ENCODE measurements at places on chromosomes 11 and 22.
A peak's percentile ranks its signal among the peaks of the same experiment; 100 is the strongest.

DNA sequence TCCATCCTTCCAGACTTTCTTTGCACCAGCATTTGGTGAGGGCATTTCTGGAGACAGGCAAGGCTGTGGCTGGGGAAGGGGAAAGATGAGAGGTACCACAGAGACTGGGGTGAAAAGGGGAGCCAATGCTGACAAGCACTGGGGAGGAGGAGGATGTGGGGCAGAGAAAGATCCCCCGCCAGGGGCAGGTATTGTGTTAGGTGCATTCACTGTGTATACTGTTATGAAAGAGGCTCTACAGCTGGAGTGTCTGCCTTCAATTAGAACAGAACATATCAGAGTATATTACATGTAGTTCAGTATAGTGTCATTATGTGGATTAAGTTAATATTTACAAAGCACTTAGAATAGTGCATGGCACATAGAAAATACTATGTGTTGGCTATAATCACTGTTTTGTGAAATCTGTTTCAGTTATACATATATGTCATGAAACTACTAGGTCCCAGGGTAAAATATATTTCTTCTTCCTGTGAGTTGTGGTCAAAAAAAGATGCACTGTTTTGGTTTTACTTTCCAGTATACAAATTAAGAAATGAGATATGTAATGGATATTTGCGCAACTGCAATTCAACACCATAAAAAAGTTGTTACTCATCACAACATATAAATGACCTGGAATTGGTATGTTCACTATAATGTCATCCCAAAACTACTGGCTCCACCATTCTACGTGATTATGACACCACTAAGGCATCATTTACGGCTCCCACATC lies 8.4 kb downstream of the MSANTD2 start:
- DNase-seq: no peak

DNA sequence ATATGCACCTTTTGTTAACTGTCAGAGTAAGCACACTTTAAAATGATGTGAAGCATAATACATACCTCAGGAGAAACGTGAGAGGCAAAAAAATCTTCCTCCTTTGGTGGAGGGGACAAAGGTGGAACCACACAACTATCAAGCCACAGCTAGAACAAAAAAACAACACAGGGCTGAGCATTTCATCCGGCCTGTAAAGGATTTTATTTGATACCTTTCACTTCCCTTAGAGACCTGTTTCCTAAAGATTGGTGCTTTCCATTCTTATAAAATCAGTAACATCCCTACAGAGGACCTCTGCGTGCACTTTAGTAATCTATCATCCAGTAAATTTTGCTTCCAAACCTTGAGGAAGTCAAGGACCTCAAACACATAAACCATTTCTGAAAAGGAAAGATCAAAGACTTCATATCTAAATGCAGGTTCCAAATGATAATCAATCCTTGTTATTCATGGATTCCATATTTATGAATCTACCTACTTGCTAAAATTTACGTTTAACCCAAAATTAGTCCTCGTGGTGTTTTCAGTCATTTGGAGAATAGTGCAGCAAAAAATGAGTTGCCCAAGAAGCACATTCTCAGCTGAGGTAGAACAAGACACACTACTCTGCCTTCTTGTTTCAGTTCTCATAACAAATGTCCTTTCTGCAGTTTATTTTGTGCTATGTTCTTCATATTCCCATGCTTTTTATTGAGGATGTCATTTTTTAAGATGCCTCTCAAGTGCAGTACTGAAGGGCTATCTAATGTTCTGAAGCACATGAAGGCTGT lies 22.7 kb downstream of the ARFGAP3 start:
- DNase-seq: no peak

GRCh38 chr11:129945373-129945772 lies 50.0 kb upstream of the NFRKB start:
- no peak for DNase-seq

DNA sequence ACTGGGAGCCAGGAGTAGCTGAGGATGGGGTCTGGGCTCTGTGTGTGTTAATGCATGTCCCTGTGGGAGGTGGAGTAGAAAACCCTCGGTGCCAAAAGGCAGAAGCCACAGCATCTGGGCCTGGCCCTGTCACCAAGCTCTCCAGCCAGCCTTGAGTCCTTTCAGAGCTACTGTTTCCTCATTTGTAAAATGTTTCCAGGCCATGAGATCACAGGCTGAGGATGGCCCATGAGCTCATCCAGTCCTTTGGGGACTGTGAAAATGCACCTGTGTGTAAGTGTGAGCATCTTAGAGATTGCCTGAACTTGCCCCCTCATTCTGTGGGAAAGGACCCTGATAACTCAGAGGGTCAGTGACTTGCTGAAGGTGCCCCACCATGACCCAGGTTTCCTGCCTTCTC lies 9.1 kb downstream of the ANKK1 start:
- no peak for DNase-seq

DNA sequence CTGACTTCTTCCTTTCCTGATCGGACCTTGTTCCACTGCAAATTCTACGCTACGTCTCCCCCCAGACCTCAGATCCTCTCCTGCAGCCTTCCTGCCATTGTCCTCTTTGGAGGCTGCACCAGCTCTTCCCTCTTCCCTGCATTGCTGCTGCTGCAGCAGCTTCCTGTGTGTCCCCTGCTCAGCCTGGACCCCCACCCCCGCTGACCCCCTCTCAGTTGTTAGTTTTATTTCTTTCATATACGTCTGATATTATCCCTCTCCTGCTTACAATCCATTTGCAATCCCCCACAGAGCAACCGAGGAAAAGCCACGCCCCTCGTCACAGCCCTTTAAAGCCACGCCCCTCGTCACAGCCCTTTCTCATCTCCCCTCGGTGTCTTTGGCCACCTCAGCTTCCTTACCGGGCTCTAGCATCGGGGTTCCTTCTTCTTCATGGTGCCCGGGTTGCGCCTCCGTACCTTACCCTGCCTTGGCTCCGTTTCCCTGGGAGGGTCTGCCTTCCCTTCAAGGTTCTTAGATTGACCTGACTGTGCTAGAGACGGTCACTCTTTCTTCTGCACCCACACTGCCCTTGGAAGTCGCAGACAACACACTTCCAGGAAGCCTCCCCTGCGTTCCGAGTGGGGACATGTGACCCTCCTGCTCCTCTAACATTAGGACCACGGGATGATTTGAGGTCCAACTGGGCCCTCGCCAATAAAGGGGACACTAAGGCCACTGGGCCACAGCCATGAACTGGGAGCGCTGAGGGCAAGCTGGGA lies 4.8 kb downstream of the MRGPRG start:
- no peak for DNase-seq

DNA sequence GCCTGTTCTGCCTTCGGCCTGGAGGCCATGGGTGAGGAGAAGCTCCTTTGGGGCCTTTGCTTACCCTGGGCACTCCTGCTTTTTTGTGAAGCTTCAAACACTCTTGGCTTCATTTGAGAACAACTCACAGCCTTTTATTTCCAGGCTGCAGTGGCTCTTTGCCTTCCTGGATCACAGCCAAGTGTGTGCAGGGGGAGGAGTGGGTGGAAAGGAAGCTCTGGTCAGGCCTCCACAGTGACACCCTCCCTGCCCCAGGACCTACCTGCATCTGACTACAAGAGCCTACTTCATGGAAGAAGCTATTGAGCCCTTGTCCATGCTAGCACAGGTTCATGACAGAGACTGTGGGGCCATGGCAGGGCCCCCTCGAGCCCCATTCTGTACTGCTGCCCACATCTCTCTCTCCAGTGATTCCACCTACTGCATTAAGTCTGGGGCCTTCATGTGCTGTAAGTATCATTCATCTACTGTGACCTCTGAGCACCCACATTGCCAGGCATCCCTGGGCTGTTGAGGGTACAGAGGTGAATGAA lies 52.3 kb downstream of the GAB4 start:
- DNase-seq: no peak

DNA sequence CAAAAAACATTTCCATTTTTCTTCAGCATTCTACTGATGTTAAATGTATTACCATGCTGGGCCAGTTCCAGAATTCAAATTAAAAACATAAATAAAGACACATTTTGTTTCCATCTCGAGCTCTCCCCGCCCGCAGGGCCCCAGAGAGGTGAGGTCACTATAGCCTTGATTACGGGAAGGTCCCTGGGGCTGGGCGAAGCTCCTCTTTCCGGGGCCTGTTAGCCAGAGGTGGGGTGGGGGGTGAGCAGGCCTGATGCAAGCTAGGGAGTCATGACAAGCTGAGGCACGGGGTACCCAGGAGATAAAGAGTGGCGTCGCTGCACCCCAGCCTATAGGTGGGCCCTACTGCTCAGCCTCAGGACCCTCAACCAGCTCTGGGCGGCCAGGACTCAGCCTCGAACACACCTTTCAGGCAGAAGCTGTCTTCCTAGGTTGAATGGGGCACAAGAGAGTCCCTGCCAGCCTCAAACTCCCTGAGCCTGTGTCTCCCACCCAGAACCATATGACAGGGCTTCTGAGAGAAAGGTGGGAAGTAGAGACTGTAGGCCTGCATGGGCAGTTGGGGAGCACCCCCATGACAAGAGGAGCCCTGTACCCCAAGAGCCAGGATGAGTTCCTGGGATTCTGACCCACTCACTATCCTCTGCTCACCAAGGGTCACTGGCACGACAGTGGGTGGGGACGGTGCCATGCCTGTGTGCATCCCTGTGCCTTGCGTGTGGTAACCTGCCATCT lies 34.8 kb downstream of the KCNQ1OT1 start:
- DNase-seq: no peak

GRCh38 chr22:43385770-43386641 lies 25.8 kb upstream of the MPPED1 start:
- DNase-seq: peak; percentile 72

- DNase-seq: no peak
These were observed 57.5 kb downstream of the GRK3 start for GRCh38 chr22:25621986-25622385.

GRCh38 chr11:19959648-19960059 lies 200.6 kb downstream of the DBX1 start:
- no peak for DNase-seq

DNA sequence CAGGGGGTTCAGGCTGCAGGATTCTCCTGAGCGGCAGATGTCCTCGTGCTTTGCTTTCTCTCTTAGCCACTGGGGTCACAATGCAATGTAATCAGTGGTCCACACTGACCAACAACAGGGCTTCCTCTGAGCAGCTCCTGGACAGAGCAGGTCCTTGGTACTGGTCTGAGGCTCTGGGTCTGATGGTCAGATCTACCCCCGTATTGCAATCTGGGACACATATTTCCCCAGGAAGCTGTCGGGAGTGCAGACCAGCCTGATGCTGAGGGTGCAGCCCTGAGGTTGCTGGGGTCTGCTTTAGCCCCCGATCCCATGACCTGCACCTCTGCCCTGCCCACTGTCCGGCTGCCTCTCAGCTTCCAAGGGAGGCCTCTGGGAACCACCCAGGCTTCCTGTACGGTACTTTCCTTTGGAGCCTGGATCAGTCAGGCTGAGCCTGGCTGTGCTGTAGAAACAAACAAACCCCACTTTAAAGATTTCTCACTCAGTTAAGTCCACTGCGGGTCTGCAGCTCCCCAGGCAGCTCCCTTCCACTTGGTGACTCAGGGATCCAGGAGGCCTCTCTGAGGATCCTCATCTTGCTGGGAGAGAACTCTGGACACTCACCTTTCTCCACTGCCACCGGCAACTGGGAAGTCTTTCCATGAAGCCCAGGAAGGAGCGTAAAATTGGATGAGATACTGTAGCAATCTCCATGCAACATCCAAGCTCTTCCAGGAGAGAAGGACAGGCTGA lies 1046.6 kb downstream of the TBC1D22A start:
- DNase-seq: no peak

DNA sequence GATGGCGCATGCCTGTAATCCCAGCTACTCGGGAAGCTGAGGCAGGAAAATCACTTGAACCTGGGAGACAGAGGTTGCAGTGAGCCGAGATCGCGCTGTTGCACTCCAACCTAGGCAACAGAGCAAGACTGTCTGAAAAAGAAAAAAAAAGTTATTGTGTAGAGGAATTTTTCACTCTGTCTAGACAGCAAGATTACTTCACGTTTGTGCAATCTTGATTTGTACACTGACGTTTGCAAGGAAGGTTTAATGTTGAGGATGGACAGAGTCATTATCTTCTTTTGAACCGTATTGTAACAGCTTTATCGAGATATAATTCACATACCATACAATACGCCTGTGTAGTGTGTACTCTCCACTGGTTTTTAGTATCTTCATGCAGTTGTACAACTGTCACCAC lies 3.7 kb downstream of the CTTN start:
- DNase-seq: no peak

- DNase-seq: no peak
These were observed 38.0 kb downstream of the METTL15 start for GRCh38 chr11:28146123-28146751.

- no peak for DNase-seq
These were observed 17.1 kb downstream of the APOBEC3H start for GRCh38 chr22:39114112-39114511.

DNA sequence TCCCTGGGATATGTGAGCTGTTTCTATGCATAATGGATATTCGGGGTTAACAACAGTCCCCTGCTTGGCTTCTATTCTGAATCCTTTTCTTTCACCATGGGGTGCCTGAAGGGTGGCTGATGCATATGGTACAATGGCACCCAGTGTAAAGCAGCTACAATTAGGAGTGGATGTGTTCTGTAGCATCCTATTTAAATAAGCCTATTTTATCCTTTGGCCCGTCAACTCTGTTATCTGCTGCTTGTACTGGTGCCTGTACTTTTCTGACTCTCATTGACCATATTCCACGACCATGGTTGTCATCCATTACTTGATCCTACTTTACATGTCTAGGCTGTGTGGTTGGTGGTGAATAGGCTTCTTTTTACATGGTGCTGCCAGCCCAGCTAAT lies 1.3 kb downstream of the TUG1 start:
- DNase-seq: no peak

GRCh38 chr11:1749395-1750351 lies 722 bp downstream of the IFITM10 start:
- DNase-seq: no peak

DNA sequence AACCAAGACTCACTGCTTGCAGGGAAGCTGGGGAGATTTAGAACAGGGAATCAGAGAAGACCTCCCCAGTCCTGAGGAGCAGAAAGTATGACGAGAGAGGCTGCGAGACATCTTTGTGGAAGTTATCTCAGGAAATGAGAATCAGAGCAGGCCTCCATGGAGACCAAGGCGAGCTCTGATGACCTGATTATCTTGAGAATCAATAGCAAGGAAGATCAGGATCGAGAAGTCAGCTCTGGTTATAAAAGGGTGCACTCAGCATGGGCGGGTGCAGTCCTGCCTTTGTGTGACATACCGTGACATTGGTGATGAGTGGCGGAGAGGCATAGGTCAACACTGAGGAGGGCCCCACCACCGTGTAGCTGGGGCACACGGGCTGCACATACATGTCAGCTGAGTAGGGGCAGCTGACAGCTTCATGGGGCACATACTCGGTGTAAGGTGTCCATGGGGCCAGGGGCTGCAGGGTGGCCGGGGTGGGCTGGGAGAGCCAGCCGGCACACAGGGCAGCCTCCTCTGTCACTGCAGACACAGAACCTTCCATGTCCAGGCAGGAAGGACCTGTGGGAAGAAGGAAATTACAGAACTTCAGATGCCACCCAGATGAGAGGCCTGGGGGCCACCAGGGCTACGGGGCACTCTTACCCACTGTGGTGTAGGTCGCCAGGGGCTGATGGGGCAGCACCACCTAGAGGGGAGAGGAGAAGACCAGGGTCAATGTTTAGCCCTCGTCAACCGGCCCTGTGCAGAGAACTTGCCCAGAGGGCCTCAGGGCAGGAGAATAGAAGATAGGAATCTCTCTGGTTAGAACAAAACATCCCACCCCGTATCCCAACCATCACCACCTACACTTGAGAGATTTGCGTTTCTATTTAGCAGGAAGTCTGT lies 21.7 kb downstream of the POU2AF1 start:
- DNase-seq: no peak

- DNase-seq: no peak
These were observed 228.8 kb downstream of the GRIK4 start for GRCh38 chr11:120740380-120740779.

- no peak for DNase-seq
These were observed 58.1 kb downstream of the POLD3 start for GRCh38 chr11:74650498-74650897.

Measured in CD4-positive, alpha-beta T cell treated with Interleukin-15 for 4 hours (primary cell).